ENCODE measurements at places on chromosomes 3 and 15. TPM values are rescaled to one million over a fixed set of nuclear protein-coding genes. Genes with fewer than 3 reads are reported as not detected.

Gene DNAJC13
- 157 TPM for total RNA-seq

Gene SPRED1
- total RNA-seq, result 55.1 TPM

Gene SKOR1
- 0.08 TPM for total RNA-seq

Gene COL6A5
- not detected for total RNA-seq

Gene ERC2
- 0.09 TPM for total RNA-seq

Gene CP
- total RNA-seq, result not detected

Gene OSTN
- not detected for total RNA-seq

Gene RFC4
- total RNA-seq, result 13.2 TPM

Gene IGSF10
- 8.0 TPM for total RNA-seq

Gene EPHA3
- 0.98 TPM for total RNA-seq

Gene CILP
- 0.16 TPM for total RNA-seq

Gene ABHD6
- 5.5 TPM for total RNA-seq

Gene LDHAL6B
- not detected for total RNA-seq

Gene PLSCR5
- total RNA-seq, result not detected
